ENCODE measurements at places on chromosomes 11 and 22.

- no peak for DNase-seq
Measured at GRCh38 chr11:117457031-117457785, 129.6 kb downstream of the CEP164 start.

GRCh38 chr11:117931971-117932370 is 2.8 kb upstream of the TMPRSS13 start:
- no peak for DNase-seq

GRCh38 chr22:38291201-38291777 is 18.5 kb upstream of the TMEM184B start:
- no peak for DNase-seq

- no peak for DNase-seq
Measured at GRCh38 chr11:131300439-131300717, 70.0 kb upstream of the NTM start.

DNA sequence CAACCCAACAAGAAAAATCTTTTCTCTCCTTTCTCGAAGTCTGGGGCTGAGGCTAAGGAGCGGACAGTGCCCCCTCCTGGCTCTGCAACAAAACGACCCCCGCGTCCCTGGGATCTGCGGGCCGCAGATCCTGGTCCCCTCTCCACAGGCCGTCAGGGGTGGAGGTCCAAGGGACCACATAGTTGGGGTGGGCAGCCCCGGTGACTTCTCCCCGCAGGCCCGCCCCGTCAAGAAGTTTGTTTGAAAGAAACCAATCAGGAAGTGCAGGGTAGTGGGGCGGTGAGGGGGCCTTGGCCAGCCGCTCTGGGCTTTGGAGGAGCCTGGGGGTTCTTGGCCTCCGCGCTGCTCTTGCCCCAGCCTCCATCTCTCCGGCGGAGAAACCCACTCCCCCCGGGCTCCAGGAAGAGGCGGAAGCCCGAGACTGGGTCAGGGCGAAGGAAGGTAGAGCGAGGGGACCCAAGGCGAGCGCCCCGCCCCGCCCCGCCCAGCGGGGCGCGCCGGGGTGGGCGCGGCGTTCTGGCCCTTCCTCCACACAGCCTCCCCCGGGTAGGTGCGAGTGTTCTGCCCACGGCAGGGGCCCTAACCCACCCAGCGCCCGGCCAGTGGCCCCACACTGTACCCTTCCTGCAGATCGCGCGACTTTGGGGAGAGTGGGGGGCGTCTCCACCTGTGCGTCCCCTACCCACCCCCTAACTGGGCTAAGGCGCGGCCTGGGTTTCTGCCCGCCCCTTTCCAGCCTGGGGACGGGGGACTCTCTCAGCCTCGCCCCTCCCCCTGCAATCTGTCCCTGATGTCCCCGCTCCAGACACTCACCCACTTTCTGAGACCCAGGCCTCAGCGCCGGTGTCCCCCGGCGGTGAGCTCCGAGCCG is 1.3 kb downstream of the TP53I11 start:
- DNase-seq, result no peak

- DNase-seq, result no peak
Measured at GRCh38 chr11:112345706-112346105, 85.0 kb upstream of the PLET1 start.

- no peak for DNase-seq
Measured at GRCh38 chr11:47775240-47775869, 8.2 kb upstream of the FNBP4 start.

- no peak for DNase-seq
Measured at GRCh38 chr11:4769838-4770237, at the start of gene OR51F1. Gene OR51F1, minus strand, starts transcription at chr11:4769938. Its CDS starts 0 bp downstream, at chr11:4769938.

GRCh38 chr11:47021527-47021818 is 84.9 kb downstream of the CSTPP1 start:
- no peak for DNase-seq

- no peak for DNase-seq
Measured at GRCh38 chr11:126523441-126524205, 168.1 kb downstream of the ST3GAL4 start.

DNA sequence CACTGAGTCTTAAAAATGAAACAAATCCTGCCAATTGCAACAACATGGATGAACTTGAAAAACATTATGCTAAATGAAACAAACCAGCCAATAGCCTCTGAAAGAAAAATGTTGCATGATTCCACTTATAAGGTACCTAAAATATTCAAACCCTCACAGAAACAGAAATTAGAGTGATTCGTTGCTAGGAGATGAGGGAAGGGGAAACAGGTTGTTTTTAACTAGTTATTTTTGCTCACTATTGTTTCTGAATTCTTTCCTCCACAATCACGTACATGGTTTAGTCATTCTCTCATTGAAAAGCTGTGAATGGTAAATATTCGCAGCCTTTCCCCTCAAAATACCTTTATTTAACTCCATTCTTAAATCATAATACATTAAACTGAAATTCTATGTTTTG is 14.0 kb upstream of the TYR start:
- DNase-seq, result no peak

- DNase-seq, result no peak
Measured at GRCh38 chr11:1391165-1392075, 1.7 kb downstream of the BRSK2 start.

- no peak for DNase-seq
Measured at GRCh38 chr11:118002541-118003423, 16.6 kb downstream of the IL10RA start.

DNA sequence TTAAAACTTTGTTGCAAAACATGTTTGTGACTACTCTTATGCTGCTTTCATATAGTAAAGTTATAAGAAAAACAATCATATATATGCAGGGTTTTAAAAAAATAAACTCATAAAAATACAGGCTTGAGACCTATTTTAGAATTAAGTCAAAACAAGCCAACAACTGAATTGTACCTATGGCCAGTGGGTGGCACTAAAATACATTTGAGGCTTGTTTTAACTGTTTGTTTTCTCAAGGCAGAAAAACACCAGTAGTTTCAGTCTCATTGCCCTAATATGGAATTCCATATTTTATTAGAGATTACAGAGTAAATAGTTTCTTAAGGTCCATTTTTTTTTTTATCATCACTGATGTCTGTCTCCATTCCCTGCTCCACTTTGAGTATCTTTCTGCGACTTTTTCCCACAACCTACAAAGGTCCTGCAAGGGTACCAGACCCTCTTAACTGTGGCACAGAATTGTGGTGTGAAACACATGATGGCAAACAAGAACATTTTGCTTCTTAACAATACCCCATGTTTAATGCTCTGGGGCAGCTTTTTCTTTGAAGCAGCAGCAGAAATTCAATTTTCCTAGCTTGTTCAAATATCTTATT is 8.5 kb upstream of the CCDC89 start:
- no peak for DNase-seq

- no peak for DNase-seq
Measured at GRCh38 chr22:48819961-48820360, 1007.7 kb downstream of the BRD1 start.

GRCh38 chr11:93123351-93123898 is 74.4 kb downstream of the SLC36A4 start:
- no peak for DNase-seq

GRCh38 chr11:68839911-68840641 is 1.6 kb downstream of the CPT1A start:
- no peak for DNase-seq

DNA sequence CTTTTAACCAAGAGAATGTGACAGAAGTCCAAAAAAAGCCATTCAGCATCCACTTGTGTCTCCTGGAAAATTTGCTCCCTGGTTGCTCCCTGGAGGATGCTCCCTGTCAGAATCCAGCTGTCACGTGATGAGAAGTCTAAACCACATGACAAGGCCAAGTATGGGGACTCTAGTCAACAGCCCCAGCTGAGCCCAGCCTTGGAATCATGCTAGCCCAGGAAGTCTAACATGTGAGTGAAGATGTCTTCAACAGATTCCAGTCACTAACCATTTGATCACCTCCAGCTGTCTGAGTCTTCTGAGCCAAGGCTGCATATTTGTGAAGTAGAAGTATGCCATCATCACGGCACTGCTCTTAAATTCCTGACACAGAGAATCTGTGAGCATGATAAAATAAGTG is 4.2 kb downstream of the OR56B4 start:
- DNase-seq, result no peak

DNA sequence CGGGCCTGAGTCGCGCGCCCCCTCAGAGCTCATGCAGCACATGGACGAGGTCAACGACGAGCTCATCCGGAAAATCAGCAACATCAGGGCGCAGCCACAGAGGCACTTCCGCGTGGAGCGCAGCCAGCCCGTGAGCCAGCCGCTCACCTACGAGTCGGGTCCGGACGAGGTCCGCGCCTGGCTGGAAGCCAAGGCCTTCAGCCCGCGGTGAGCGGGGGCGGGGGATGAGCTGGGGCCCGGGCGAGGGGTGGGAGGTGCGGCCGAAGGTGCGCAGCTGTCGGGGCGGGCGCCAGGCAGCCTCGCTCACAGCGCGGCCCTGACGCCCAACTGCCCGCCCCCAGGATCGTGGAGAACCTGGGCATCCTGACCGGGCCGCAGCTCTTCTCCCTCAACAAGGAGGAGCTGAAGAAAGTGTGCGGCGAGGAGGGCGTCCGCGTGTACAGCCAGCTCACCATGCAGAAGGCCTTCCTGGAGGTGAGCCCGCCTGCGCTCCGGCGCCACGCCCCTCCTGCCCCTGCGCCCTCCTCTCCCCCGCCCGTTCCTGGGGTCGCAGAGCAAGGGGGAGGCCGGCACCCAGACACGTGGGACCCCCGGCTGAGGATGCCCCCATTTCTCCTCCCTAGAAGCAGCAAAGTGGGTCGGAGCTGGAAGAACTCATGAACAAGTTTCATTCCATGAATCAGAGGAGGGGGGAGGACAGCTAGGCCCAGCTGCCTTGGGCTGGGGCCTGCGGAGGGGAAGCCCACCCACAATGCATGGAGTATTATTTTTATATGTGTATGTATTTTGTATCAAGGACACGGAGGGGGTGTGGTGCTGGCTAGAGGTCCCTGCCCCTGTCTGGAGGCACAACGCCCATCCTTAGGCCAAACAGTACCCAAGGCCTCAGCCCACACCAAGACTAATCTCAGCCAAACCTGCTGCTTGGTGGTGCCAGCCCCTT is 20.5 kb downstream of the EPS8L2 start:
- DNase-seq, result no peak

DNA sequence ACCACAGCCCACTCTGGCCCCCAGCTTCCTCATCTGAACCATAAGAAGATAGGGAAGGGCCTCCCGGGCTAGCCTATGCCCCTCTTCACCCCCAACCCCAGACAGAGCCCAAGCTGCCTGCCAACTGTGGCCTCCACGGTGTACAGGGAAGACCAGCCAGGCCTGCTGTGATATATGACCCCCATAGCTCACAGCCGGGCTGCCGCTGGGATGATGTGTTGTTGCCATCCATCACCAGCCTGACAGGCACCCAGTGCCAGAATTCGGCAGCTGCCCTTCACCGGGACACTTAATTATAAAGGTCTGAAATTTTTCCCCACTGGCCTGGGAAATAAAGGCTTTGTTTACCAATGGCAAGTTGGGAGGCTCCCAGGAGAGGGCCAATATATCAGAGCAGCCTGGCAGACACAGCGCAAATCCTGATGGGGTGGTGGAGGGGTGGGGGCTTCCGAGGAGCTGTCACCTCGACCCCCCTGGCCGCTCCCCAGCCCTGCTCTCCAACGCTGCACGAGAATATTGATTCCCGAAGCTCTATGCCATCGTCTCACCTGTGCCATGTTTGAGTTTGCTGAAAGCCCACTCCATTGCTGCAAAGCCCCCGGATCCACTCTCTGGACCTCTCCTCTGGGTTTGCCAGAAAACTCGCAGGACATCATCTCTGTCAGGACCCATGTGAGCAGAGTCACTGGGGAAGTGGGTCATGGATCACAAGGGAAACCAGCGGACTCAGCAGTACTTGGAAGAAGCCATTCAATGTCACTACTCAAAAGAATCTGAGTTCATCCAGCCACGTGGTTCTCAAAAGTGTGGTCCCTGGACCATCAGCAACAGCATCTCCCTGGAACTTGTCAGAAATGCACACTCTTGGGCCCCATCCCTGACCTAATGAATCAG is 296.9 kb downstream of the MN1 start:
- no peak for DNase-seq
